ENCODE measurements at places on chromosomes 13 and 19.

DNA sequence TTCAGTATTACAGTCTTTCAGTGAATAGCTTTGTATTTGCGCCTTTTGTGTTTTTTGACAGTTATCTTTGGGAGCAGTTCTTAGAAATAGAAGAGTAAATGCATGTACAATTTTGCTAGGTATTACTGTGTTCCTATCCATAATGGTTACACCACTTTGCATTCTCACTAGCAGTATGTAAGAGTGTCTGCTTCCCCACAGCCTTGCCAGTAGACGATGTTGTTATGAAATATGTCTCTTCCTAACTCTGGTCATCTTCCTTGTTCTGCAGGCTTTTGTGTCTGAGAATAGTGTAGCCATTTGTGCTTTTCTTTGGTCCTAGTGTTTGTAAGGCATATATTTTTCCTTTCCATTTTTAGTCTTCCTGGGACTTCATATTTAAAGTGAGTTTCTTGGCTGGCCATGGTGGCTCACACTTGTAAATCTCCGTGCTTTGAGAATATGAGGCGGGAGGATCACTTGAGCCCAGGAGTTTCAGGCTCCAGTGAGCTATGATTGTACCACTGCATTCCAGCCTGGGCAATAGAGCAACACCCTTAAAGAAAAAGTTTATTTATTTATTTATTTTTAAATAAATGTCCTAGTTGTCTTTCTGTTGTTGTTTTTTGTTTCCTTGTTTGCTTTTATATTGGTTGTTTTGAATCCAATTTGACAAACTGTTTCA, 140.3 kb downstream of the PDS5B start:
- DNase-seq, result no peak

DNA sequence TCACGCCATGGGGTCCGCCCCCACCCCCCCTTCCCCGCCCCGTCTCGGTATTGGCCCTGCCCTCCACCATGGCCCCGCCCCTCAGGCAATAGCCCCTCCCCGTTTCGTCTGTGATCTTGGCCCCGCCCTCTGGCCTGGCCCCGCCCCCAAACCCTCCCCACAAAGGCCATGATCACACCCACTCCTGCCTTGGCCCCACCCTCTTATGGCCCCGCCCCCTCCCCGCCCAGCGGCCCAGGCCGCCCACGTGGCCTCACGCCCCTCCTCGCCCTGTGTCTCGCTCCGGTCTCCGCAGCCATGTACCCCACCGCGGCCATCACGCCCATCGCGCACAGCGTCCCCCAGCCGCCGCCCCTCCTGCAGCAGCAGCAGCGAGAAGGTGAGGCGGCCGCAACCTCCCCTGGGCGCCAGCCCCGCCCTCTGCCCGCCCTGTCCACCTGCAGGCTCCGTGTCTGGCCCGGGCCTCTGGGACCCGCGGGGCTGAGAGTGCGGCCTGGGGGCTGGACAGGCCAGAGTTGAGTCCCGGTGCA, 61.3 kb downstream of the CELF5 start:
- no peak for DNase-seq

- no peak for DNase-seq
These were observed 94.5 kb upstream of the VSTM2B start for GRCh38 chr19:29431332-29431731.

- no peak for DNase-seq
These were observed 54.5 kb downstream of the USP12 start for GRCh38 chr13:27117158-27117557.

GRCh38 chr13:114320065-114320464, 5.8 kb downstream of the CHAMP1 start:
- no peak for DNase-seq

DNA sequence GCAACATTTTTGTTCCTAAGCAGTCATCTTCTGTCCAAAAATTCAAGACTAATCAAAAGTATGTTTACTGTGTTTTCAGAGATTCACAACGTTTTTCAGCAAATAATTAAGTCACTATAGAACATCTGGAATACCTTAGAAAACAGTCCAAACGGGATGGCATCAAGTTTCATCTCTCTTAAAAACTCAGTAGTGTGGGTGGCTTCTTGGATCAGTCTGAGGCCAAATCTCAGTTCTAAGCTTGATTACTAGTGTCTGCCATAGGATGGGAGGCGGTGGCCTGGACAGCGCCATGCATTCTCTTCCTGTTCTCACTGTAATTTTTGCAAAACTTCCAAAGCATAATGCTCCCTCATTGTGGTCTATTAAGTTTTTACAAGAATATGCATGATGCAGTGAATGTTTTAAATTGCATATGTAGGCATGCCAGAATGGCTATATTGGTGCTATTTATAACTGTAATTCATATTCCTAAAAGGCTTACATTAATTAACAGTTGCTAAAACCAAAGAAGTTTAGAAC, 37.1 kb downstream of the ANKRD10 start:
- DNase-seq, result no peak

DNA sequence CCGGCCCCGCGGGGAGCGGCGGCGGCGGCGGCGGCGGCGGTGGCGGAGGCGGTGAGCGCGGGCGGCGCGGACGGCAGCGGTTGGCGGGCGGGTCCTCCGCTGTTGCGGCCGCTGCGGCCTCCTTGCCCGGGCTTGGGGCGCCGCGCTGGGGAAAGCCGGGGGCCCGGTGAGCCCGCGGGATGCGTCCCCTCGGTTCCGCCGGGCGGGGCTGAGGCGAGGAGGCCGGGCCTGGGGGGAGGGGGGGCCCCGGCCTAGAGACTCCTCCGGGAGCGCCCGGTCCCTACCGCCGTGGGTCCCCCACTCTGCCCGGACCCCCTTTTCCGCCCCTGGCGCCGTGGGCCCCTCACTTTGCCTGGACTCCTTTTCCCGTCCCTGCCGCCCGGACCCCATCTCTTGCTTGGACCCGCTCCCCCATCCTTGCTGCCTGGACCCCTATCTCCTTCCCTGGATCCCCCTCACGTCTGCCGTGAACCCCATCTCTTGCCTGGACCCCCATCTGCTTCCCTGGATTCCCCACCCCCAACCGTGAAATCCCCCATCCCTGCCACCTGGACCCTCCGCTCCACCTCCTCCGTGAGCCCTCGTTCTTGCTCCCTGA, 28.6 kb upstream of the NDUFS7 start:
- no peak for DNase-seq

GRCh38 chr13:95295026-95295425, 6.2 kb downstream of the ABCC4 start:
- DNase-seq, result no peak

GRCh38 chr13:57991041-57991440, 359.5 kb downstream of the PCDH17 start:
- no peak for DNase-seq

GRCh38 chr13:93183302-93183701, 43.3 kb upstream of the GPC6 start:
- no peak for DNase-seq

- DNase-seq, result no peak
These were observed 1697.2 kb upstream of the PCDH20 start for GRCh38 chr13:63112799-63113395.

Data from CD14-positive monocyte (primary cell).